Hematopoietic multipotent progenitor cell treated with erythropoietin and hydrocortisone succinate and interleukin-3 and kit ligand, for 6 days (in vitro differentiated cells): ENCODE measurements at places on chromosomes 4 and X.

- no peak for DNase-seq
Measured at GRCh38 chr4:5752376-5753184, 41.6 kb downstream of the EVC start.

GRCh38 chr4:6576512-6576911, 1.5 kb downstream of the MAN2B2 start:
- no peak for DNase-seq

GRCh38 chr4:38914854-38915253, 47.2 kb downstream of the FAM114A1 start:
- DNase-seq, result no peak

DNA sequence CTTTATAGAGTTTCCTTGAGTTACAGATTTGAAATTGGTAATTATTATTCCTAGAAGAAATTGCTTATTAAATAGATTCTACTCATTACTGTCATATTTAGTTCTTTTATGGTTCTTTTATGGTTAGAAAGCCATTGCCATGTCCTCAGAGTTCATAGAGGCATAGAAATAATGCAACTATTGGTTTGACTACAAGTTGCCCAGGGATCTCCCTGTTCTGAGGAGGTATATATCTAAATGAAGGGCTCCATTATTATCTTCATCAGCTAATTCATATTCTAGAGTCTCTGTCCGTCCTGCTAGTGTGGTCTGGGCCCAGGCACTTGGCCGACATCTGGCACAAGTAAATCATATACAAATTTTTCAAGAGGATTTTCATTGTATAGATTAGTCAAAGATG, 535.7 kb downstream of the PPP4R3C start:
- DNase-seq, result no peak

GRCh38 chr4:79210636-79211049, 115.2 kb downstream of the NAA11 start:
- peak; percentile 21 for DNase-seq

DNA sequence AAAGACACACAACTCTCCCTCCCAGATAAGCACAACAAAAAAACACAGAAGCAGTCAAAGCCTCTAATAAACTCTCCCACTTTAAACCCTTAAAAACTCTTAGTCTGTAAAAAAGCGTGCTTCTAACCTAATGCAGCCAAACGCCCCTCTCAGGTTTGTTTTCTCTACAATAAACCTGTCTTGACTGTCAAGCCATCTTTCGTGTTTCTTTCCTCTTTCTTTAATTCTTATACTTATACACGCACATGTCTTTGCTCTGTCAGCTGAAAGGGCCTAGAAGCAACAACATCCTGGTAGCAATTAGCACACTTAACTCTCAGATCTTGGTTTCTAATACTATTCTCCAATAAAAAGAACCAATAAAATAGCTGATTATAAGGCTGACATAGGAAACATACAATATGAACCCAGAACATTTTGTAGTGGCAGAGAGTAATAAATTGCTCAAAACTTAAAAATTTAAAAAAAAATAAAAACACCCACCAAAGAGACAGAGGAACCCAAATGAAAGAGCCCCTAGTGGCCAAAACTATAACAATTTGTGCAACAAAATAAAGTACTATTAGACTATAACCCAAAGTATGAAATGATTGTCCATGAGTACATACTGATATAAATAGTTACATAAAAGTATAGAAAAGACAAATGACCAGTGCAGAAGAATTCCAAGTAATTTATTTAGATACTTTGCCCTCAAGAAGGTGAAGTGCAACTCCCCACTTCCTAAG, 440.4 kb upstream of the ADGRL3 start:
- no peak for DNase-seq

GRCh38 chr4:83563998-83564397, 28.1 kb downstream of the GPAT3 start:
- peak; percentile 80 for DNase-seq
